Sciatic nerve (tissue), 2 donors: ENCODE measurements at places on chromosomes 2 and 18.
A peak's percentile ranks its signal among the peaks of the same experiment; 100 is the strongest.

GRCh38 chr18:62339106-62339988 lies 14.2 kb downstream of the TNFRSF11A start:
- no peak for DNase-seq

DNA sequence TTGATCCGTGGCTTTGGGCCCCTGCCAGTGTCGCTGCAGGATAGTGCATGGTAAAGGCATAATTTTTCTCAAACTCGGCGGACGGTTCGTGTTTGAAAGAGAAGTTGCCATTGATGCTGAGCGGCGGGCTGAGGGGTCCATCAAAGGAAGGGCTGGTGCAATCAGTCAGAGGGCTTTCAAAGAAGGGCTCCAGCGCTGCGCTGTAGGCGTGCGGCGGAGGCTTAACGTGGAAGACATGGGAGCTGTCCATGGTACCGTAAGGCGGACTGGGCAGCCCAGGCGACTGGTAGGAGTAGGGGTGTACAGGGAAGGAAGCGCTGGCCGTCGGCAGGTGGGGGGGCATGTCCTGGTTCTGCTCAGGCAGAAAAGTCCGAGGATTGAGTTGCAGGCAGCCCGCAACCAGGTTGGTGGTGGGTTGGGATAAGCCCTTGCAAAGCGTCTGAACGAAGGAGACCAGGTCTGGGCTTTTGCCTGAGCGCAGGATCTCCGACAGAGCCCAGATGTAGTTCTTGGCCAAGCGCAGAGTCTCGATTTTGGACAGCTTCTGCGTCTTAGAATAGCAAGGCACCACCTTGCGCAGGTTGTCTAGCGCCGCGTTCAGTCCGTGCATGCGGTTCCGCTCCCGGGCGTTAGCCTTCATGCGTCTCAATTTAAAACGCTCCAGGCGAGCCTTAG lies 2.3 kb downstream of the NEUROD1 start:
- DNase-seq, result peak; percentile 79

DNA sequence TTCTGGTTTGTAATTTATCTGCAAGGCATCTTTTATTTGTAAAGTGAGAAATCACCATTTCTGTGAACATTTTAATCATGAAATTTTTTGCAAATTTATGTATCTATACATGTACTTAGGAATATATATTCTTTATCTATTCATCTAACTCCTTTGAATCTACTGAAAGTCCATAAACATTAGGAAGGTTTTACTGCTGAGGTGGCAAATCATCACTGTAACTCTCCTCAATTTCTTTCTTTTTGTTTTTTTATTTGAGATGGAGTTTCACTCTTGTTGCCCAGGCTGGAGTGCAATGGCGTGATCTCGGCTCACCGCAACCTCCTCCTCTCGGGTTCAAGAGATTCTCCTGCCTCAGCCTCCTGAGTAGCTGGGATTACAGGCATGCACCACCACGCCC lies 296.3 kb downstream of the AGPS start:
- DNase-seq, result no peak

DNA sequence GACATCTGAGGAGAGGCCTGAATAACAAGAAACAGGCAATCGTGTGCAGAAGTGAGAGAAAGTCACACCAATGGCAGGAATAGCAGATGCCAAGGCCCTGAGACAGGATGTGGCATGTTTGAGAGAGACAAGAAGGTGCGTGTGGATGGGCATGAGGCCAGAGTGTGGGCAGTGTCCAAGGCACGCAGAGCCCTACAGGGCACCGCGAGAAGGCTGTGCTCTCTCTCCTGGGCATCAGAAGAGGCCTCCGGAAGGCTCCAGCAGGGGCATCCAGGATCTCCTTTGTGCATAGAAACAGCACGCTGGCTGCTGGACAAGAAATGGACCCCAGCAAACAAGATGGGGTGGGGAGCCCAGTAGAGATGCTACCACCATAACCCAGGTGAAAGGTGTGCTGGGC lies 239.0 kb upstream of the RAB6C start:
- no peak for DNase-seq

DNA sequence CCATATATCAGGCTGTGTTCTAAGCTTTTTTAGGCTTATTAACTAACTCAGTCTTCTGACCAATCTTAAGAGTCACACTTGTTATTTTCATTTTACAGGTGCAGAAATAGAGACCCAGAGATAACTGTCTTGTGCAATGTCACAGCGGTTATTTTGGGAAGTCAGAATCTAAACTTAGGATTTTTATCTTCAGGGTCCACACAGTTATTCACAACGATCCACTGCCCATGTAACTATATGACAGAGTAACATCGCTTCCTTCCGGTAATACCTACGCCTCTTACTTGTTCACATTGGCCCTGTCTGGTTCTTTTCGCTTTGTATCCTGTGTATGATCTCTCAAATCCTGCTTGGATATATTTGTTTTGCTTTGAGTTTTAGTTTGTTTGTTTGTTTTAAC lies 631.7 kb downstream of the LRP1B start:
- no peak for DNase-seq

- no peak for DNase-seq
These were observed 205.3 kb downstream of the ANAPC1 start for GRCh38 chr2:111678651-111679050.

GRCh38 chr18:34120294-34120693 lies 104.4 kb downstream of the NOL4 start:
- no peak for DNase-seq
